GM13976 (cell line): ENCODE measurements at places on chromosomes 4 and X.

- DNase-seq: no peak
Observed at GRCh38 chrX:123976706-123977316, 15.3 kb downstream of the STAG2 start.

DNA sequence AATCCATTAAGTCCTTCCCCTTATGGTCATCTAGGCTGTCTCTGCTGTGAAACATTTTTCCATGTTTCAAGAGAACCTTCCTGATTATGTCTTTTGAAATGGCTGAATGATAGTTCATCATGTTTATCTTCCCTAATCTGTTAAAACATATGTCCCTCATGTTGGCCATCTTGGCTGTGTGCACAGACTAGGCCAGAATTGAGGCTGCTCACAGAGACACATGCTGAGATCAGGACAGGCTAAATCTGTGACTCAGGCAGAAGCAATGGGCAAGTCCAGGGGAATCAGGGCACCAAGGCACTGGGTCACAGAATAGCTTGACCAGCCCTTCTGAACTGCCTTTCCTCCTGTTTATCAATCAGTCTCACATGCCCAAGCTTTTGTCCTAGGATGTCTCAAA is 78.3 kb downstream of the FHDC1 start:
- DNase-seq: no peak

- DNase-seq: no peak
Observed at GRCh38 chr4:3476936-3477749, 14.0 kb downstream of the DOK7 start.

GRCh38 chrX:85964744-85965143 is 82.6 kb downstream of the CHM start:
- DNase-seq: no peak

- no peak for DNase-seq
Observed at GRCh38 chrX:33741807-33742206, 390.3 kb downstream of the FAM47A start.

GRCh38 chr4:13704761-13705160 is 77.2 kb upstream of the BOD1L1 start:
- DNase-seq: no peak
